A172 (cell line): ENCODE measurements at places on chromosomes 5 and 9. TPM values are rescaled to one million over a fixed set of nuclear protein-coding genes. Genes with fewer than 3 reads are reported as not detected.

DNA sequence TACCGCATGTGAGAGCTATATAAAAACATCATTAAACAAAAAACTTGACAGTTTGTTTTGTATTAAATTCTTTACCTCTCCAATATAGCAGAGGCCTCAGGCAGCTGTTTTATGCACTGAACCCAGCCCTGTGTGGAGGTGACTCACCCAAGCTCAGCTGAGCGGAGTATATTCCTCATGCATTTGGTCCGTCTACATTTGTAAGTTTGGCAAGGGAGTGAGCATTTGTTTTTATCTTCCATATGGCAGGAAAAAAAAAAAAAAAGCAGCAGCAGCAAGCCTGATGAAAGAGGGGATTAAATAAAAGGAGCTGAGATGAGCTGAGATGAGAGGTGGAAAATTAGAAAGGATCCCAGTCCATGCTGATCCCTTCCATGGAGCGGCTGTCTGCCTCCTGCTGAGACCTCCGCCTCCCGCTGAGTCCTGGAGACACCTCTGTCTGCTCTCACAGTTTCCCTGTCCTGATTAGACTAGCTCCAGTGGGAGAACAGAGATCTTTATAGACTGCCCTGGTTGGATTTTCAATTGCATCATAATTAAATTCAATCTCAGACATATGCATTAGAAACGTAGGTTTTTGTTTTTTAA is 112.0 kb upstream of the CTNND2 start:
- DNase-seq: peak; percentile 62

GRCh38 chr5:10301266-10301665 is 6.4 kb downstream of the CMBL start:
- DNase-seq: no peak

- no peak for DNase-seq
These were observed 39.0 kb downstream of the GPR21 start for GRCh38 chr9:123072407-123072995.

- DNase-seq: no peak
These were observed 7.4 kb upstream of the MOB3B start for GRCh38 chr9:27537027-27537435.

DNA sequence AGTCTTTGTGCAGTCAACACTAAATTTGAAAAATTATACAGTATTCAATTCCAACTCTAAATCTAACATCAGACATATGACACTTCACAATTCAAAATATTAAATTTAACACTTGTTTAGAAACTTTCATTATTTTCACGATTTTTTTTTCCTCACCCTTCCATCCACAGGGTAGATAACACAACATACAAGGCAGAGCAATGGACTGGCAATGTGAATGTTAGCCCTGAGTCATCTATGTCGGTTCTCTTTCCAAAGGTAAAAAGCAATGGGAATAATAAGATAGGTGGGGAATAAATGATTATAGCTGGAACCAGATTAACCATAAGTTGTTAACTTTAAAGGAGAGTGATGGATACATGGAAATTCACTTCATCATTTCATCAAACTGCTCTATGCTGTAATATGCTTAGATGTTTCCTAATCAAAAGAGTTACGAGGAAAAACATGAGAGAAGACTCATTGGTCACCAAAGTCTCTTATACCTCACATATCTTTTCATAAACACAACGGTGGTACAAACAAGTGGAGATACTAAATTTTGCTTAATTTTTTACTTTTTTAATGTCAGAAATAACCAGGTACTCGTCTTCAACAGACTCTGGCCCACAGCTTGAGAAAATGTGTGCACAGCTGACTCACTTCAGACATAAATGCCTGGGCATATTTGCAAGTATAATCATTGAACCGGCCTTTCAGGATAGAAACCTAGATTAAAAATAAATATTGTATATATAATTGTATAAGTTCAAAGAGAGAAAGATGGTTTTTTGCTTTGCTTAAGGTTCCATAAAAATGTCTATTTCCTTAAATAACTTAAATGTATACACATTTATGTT is 23.0 kb downstream of the RFX3 start:
- DNase-seq: no peak

- DNase-seq: no peak
These were observed 66.1 kb downstream of the PAX5 start for GRCh38 chr9:36967997-36968396.

DNA sequence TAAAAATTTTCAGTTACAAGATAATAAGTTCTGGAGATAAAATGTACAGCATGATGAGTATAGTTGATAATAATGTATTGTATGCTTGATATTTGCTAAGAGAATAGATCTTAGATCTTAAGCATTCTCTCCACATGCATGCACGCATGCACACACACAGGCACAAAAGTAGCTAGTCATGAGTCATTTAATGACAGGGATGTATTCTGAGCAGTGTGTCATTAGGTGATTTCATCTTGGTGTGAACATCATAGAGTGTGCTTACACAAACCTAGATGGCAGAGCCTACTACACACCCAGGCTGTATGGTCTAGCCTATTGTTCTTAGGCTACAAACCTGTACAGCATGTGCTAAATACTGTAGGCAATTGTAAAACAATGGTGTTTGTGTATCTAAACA is 124.2 kb downstream of the PTTG1 start:
- DNase-seq: no peak

DNA sequence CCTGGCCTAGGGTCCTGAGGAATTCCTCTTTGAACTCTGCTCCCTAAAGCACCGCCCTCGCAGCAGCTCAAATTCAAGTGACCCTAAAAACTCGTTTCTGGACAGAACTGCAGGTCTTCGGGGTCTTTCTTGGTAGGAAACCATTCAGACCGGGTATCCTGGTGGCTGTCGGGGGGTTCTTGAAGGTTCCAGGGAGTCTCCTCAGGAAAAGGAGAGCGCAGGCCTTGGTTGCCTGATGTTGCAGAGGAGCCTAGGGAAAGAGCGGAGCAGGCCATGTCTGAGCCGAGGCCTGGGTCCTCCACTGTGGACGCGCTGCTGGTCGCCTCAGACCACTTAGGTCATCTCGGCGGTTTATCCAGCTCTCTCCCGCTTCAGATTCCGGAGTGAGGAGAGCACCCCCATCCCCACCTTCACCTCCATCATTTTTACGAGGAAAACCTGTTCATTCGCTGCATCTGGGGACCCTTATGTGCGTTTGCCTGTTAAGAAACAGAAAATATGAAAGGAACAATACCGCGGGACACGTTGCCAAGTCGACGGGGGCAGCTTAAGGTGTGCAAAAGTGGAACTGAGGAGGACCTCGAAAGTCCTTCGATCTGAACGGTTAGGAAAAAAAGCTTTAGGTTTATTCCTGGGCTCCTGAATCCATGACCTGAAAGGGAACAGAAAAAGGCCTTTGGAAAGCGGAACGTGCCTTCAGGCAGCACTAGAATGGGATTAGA is 299.4 kb downstream of the PARP8 start:
- DNase-seq: no peak

DNA sequence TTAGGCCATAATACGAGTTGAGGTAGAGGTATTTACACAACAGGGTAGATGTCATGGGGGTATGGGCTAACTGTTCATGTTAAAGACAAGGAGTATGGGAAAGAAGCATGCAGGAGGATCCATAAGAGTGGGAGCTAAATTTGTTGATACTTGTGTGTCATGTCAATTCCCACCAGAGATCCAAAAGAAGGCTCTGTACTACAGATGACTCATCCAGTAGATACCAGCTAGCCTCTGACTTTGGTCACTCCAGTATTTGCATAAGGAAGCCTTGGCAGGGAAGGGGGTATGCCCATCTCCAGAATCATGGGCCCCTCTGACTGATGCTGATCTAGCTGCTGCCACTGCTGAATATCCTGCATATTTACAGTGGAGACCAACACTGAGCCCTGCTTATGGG is 743.7 kb upstream of the GRAMD2B start:
- no peak for DNase-seq

- no peak for DNase-seq
These were observed 2.1 kb downstream of the MAMDC4 start for GRCh38 chr9:136854113-136854841.

DNA sequence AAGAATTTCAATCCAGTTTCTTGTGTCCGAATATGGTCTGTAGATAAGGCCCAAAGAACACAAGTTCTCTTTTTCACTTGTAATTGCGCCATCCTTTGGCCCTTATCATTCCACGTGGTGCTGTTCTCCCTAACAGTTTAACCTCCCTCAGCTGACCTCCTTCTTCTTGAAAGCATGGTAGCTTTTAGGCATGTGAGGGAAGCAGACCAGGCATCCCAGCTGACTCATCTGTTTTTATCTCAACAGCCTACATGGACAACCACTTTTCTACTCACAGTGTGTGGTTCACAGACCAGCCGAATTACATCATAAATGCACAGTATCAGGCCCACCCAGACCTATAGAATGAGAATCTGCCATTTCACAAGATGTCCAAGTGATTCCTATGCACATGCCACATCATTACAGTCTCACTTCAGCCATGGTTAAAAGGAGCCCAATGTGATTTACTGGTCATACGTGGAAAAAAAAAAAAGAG is 26.9 kb upstream of the PLIN2 start:
- DNase-seq: peak; percentile 41

DNA sequence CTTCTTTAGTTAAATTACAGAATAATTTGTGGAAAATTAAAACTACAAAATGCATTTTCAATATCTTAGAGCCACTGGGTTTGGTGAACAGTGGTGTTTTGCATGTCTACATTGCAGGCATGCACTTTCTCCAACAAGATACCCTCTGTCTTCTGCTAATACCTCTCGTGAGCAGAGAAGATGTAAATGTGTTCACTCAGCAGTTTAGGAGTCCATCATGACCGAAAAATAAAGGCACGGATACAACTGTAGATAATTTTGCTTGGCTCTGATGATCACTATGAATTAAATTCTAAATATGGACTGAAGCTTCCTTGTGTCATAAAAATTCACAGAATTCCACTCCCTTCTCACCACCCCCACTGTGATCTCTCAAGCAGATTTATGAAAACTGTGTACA is 313.8 kb downstream of the GLIS3 start:
- DNase-seq: no peak

DNA sequence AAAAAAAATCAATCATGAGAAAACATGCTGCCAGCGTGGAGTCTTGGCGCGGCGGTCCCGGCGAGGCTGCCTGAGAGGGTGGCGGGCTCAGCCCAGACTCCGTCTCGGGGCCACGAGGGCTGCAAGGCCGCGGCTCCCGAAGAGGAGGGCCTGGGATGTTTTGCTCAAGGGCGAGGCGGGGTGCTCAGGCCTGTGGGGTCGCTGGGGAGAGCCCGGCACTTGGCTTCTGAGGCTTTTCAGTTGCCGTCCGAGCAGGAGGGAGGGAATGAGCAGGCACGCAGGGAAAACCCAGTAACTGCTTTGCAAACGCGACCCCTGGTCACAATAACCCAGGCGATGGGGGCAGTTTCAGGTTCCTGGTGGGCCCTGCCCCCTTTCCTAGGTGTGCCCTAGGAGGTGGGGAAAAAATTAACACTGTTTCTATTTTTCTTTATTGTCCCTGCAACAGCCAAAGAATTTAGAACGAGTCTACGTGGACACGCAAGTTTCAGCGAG is 3.2 kb upstream of the IRX2 start:
- no peak for DNase-seq

GRCh38 chr9:120326049-120326693 is 253.8 kb downstream of the CDK5RAP2 start:
- DNase-seq: no peak

- DNase-seq: no peak
These were observed 51.9 kb downstream of the KLF4 start for GRCh38 chr9:107437716-107438115.

GRCh38 chr5:136166909-136167308 is 26.1 kb downstream of the SMIM32 start:
- DNase-seq: no peak

DNA sequence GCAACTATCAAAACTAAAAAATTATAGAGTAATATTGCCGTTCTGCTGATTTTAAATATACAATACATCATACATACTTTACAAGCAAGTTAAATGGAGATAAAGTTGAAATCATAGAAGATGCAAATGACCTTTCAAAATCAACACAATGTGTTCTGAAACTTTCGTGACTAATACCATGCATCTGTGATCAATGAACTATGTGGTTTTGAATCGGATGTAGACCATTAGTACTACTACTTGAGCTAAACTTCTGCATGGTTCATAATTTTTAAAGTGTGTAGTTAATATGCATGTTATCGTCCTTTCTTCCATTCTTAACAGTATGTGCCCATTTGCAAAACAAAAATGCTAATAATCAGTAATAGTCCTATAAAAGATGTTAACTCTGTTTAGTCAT is 11.3 kb upstream of the PHF2 start:
- DNase-seq: no peak

Gene MCC
- 1.8 and 2.4 TPM in 2 replicates for total RNA-seq

Gene UBTD2
- total RNA-seq: 38.2 and 42.4 TPM in 2 replicates

Gene NMUR2
- total RNA-seq: not detected in 2 replicates

Gene SPATA31E1
- total RNA-seq: not detected in 2 replicates
